ENCODE measurements at places on chromosomes 7 and 10. TPM values are rescaled to one million over a fixed set of nuclear protein-coding genes. Genes with fewer than 3 reads are reported as not detected.

- peak; percentile 15 for DNase-seq
These were observed 660.7 kb downstream of the PARD3 start for GRCh38 chr10:34154383-34154900.

- peak; percentile 97 for DNase-seq
These were observed 41.9 kb downstream of the CALML3 start for GRCh38 chr10:5566614-5567013.

GRCh38 chr7:106793015-106793975 is 71.8 kb upstream of the PIK3CG start:
- DNase-seq: no peak

DNA sequence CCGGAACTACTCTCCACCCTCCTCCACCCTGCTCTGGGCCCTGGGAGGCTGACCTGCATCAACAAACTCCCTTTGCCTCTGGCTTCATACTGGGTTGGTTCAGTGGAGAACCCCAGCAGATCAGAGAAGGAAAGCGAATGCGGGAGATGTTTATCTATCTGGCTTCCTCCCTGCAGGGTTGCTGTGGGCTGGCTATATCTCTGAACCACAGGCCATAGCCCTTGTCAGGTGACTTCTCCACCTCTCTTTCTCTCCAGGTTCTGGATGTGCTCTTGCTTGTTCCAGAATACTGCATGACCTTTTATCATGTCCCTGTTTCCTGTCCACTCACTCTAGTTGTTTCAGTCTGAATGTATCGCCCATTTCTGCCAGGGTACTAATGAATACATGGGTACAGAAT is 51.7 kb upstream of the IFRD1 start:
- no peak for DNase-seq

The SPDYE11 gene
- total RNA-seq: not detected

DNA sequence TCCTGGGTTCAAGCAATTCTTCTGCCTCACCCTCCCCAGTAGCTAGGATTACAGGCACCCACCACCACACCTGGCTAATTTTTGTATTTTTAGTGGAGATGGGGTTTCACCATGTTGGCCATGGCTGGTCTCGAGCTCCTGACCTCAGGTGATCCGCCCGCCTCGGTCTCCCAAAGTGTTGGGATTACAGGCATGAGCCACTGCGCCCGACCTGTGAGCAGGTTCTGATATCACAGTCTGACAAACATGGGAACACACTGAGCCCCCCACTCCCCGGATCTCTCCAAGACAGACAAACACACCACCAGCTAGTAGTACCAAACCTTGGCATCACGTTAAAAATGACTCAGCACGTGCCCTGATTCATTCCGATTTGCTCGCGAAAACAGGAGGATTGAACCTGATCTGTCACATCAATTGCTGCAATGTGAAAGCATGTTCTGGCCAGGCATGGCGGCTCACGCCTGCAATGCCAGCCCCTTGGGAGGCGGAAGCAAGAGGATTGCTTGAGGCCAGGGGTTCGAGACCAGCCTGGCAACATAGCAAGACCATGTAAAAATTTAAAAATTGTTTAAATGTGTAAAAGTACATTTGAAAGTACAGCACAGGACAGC is 106.5 kb downstream of the SMURF1 start:
- no peak for DNase-seq

DNA sequence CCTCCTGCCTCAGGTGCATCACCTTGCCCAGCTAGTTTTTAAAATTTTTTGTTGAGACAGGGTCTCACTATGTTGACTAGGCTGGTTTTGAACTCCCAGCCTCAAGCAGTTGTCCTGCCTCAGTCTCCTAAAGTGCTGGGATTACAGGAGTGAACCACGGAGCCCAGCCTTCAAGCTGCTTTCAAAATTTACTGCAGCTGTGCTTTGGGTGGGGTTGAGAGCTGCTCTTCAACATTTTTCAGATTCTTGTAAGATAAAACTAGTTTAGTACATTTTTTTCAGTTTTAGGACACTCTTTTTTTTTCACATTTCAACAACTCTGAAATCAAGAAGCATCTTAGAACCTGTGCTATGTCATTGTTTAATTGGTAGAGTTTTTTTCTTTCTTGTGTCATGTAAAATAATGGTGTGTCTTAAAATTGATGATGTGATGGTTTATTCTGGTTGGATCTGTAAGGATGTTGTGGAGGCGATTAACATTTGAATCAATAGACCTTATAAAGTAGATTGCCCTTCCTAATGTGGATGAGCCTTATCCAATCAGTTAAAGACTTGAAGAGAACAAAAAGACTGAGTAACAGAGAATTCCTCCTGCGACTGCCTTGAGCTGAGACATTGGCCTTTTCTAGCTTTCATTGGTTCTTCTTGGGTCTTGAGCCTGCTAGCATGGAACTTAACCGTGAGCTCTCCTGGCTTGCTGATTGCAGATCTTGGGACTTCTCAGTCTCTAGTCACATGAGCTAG is 13.5 kb downstream of the PLEKHA8 start:
- no peak for DNase-seq
